Nucleus accumbens (tissue), 56 donors: ENCODE measurements at places on chromosomes 5 and 9.
A peak's percentile ranks its signal among the peaks of the same experiment; 100 is the strongest.

DNA sequence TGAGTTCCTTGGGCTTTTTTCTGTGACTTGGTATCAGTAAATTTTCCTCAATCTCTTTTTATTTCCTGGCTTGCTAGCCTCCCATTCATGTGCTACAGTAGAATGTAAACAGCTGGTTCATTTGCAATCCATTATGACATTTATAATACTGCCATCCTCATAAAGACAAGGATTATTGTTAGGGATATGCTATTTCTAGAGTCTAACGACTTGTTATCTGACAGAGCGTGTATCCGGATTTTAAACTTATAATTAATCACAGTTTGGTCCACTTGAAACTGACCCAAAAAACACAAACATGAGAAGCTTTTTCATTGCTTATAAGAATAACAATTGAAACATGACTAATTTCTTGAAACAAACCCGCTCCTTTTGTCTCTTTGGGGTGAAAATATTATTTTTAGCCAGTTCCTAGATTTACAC lies 585.8 kb downstream of the TLE4 start:
- DNase-seq = no peak

- no peak for DNase-seq
Observed at GRCh38 chr5:56973473-56973872, 21.6 kb upstream of the MIER3 start.

DNA sequence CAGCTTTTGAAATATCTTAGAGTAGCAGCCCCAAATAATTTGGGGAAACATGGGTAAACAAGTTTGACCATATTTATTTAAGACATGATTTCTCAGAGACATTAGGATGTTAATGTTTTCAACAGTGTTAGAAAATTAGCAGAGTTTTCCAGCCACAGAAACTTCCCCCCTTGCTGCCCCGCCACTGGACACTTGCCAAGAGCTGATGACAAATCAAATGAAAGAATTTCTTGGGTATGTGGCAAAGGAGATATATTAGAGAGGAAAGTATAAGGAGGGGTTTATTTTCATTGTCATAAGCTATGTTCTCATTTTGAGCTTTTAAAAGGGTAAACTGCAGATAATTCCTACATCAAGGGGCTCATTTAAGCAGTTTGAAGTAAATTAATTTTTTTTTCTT lies 15.9 kb downstream of the GABRA1 start:
- DNase-seq = no peak

- DNase-seq = no peak
Observed at GRCh38 chr5:174493530-174493929, 230.9 kb upstream of the MSX2 start.

- no peak for DNase-seq
Observed at GRCh38 chr5:170538096-170538465, 34.3 kb downstream of the KCNIP1 start.

GRCh38 chr5:177116631-177117373 lies 16.8 kb upstream of the NSD1 start:
- peak; percentile 85 for DNase-seq

- DNase-seq = no peak
Observed at GRCh38 chr9:85025638-85026037, 356.1 kb downstream of the NTRK2 start.

- no peak for DNase-seq
Observed at GRCh38 chr9:99253772-99254431, 31.8 kb downstream of the SEC61B start.

GRCh38 chr9:75452512-75452911 lies 364.2 kb downstream of the OSTF1 start:
- DNase-seq = no peak

DNA sequence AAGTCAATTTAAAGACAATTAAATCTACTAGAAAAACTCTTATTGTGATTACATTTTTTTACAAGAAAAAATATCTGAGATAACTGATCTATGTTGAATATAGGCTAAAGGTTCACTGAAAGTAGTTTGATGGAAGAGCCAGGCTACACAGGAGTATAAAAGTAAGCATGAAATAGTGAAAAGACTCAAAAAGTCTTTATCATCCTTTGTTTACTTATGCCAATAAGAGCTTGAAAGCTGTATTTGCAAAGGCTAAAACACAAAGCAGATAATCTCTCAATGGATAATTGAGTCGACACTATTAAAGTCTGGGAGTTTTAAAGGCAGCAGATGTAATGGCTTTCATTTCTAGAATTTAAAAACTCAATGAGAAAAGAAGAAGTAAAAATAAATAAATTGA lies 42.0 kb downstream of the SSBP2 start:
- no peak for DNase-seq

DNA sequence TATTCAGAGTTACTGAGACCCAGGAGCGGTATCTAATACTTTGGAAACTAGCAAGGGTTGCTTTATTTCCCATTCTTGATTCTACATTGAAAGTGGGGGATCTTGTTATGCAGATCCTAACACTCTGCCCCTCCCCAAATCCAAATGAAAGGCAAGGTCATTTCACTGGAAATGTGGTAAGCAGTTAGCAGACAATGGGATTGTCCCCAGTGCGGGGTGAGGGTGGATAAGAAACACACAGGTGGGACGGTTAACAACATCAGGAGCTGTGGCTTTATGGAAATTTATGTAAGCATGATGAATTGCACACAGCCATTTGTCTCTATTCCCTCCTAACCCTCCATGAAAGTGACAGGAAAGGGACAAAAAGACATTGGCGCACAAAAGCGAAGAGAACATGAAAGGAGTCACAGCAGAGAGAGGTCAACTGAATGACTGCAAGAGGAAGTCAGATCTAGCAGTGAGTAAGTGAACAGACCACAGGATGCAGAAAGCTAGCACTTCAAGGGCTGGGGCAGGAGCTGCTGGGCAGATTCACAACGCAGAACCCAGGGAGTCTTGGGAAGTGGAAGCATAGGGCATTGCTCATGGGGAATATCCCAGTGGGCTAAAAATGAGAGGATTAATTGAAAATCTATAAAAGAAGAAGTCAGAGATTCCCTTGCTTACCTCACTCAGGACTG lies 184.4 kb downstream of the HSD17B3 start:
- DNase-seq = no peak

DNA sequence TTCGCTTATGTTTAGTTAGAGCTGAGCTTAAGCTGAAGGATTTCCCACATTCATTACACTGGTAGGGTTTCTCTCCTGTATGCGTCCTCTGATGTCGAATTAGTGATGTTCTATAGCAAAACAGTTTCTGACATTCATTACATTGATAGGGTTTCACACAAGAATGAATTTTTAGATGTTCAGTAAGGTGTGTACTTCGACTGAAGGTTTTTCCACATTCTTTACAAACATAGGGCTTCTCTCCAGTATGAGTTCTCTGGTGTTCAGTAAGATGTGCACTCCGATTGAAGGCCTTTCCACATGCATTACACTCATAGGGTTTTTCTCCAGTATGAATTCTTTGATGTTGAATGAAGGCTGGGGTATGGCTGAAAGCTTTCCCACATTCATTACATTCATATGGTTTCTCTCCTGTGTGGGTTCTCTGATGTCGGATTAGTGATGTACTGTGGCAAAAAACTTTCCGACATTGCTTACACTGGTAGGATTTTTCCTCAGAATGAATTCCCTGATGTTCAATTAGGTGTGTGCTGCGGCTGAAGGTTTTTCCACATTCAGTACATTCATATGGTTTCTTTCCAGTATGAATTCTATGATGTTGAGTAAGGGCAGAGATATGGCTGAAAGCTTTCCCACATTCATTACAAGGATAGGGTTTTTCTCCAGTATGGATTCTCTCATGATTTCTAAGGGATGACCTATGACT lies 14.6 kb downstream of the ZNF883 start:
- no peak for DNase-seq

DNA sequence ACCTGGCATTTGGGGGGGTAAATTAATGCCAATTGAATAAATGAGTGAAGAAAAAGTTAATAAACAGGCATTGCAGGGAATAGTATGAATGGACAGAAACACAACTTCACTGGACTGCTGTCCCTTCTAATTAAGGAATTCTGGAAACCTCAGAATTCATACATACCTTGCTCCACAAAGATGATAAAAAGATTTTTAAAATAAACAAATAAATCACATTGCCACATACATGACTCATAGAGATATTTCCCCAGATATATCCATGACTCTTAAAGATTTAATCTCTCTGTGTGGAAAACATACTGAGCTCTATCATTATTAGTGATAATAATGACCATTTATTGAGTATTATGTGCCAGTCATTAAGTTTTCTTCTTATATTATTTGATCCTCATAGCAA lies 469.0 kb upstream of the MEF2C start:
- no peak for DNase-seq

- no peak for DNase-seq
Observed at GRCh38 chr5:6587171-6587570, 45.7 kb downstream of the NSUN2 start.

GRCh38 chr5:36724467-36725332 lies 118.3 kb downstream of the SLC1A3 start:
- DNase-seq = peak; percentile 9

- DNase-seq = no peak
Observed at GRCh38 chr5:175836737-175837136, 34.6 kb upstream of the CPLX2 start.

DNA sequence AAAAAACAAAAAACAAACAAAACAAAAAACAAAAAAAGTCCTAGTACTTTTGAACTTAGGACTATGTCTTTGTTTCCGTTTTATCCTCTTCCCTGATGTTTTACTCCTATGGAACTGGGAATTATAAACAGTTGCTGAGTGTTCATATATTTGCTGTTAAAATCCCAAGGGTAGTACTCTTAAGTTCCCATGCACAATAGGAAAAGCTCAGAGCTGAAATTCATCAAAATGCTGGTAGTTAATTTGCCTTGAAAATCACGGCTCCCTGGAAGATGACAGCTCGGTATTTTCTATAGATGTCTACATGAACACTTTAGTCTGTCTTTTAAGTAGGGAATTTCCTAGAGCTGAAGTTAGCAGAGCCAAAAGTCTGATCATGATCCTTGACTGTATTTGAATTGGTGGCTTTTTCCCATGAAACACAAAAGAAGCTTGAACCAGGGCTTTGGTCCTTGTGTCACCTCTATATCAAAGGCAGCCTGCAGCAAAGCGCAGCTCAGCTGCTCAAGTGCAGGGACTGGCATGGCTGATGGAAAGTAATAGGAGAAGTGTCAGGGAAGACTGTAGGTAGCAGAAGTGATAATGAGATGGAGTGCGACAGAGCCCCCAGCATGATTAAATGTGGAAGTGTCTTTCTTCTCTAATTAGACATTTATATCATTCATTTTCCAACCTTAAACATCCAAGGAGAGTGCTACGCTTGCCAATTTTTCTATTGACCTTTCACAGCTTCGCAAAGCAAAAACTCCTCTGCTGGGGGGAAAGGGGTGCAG lies 310.9 kb downstream of the TRIM36 start:
- DNase-seq = no peak

- DNase-seq = no peak
Observed at GRCh38 chr9:77084094-77084493, 64.6 kb downstream of the FOXB2 start.

GRCh38 chr9:19223724-19224123 lies 6.8 kb upstream of the DENND4C start:
- DNase-seq = no peak

GRCh38 chr5:58680503-58680902 lies 97.6 kb downstream of the RAB3C start:
- DNase-seq = no peak

- no peak for DNase-seq
Observed at GRCh38 chr5:2164586-2164985, 281.9 kb upstream of the IRX4 start.
